ENCODE measurements at places on chromosomes 2 and 18.

- DNase-seq: no peak
Observed at GRCh38 chr2:190478572-190479195, 55.8 kb downstream of the NEMP2 start.

- DNase-seq: no peak
Observed at GRCh38 chr18:24534737-24535136, 74.3 kb downstream of the HRH4 start.

DNA sequence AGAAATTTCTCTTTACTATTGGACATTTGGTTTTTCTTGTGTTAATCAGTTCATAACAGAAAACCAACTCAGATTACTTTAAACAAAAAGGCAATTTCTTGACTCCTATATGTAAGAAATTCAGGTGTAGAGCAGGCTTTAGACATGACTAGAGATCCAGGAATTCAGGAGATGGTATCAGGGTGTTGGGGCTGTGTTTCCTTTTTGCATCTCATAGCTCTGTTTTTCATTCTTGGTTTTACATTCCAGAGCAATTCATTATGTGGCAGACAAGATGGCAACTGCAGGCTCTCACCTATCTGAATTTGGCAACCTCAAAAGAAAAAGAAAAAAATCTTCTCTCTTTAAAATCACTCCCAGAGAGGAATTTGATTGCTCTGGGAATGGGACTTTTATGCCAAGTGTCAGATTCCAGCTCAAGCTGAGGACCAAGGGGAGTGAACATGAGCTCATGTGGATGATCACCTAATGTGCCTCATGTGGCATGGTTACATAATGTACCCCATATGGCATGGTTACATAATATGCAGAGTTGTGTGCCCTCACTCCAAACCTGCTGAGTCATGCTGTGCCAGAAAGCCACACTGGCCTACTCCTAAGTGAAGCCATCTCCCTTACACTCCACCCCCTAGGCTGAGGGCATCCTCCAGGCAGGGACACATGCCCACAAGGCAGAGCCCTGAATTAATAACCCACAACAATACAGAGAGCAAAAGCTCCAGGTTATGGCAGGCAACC lies 282.7 kb downstream of the MBD2 start:
- DNase-seq: no peak

DNA sequence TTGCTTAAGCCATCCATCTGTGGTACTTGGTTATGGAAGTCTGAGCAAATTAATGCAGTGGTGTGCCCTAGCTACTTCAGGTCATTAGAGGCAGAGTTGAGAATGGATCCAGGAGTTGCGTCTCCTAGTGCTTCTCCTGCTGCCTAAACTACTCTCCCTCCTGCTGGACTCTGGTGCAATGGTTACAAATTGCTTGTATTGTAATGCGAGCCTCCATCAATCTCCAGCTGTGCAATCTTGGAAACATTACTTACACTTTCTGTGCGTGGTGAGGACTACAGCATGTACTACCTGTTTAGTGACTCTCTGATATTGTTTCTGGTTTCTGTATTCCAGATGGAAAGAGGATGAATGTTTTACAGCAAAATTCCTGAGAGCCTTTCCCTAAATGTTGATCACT lies 119.0 kb upstream of the CYRIA start:
- no peak for DNase-seq

GRCh38 chr18:73835039-73835438 lies 312.6 kb downstream of the FBXO15 start:
- no peak for DNase-seq

DNA sequence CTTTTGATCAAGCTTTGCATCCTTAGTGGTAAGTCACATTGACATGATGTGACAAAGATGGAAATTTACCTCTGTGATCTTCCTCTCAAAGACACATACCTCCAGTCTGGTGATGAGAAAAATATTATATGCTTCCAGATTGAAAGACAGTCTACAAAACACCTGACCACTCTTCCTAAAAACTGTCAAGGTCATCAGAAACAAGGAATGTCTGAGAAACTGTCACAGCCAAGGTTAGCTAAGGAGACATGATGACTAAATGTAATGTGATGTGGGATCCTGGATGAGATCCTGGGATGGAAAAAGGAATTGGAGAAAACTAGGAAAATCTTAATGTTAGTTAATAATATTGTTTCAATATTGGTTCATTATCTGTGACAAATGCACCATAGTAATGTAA lies 226.6 kb upstream of the ST6GAL2 start:
- no peak for DNase-seq

DNA sequence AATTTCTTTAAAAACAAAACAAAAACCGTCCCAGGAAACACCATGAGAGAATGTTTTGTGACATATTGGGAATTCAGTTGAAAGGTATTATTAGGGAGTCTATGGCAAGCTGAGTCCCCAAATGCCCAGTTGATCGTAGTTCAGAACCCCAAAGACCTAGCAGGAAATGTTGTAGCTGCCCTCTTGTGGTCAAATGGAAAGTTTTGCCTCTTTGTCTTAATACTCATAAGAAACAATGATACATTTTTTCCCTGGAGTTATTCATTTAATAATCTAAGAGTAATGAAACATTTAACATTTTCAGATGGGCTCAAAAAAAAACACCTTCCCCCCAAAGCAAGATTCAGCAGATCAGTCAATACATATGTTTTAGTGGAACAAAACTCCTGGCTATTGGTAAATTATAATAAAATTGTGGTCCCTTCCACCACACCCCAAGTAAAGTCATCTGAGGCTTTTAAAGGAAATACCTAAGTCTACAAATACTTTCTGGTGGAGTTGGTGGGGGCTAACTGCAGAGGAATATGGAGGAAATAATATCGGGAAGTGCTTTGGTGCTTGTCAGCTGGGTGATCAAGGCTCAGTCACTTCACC lies 37.8 kb upstream of the EFEMP1 start:
- DNase-seq: no peak

DNA sequence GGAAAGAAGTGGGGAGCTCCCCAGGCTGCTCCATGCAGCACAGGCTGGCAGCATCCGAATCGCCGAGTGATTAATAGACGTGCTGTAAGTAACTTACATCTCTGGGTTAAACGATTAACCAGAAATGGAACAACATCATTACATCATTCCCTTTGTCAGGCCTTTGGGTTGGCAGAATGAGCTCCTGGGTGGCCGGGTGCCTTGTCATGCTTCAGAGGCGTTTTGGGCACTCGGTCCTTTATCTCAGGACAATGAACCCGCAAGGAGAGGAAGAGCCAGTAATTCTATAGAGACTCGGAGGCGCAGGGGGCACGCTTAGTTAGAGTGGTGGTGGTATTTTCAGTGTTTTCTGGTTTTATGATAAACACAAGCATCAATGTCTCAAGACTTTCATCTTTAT lies 146.9 kb upstream of the TPO start:
- no peak for DNase-seq

Measured in anterior cingulate cortex (tissue), 58 donors.